ENCODE measurements at places on chromosomes 1 and 21.

GRCh38 chr1:90964444-90965035 lies 57.3 kb downstream of the ZNF644 start:
- peak; percentile 62 for DNase-seq

- DNase-seq, result no peak
These were observed 36.6 kb upstream of the NHLH2 start for GRCh38 chr1:115877511-115877910.

GRCh38 chr1:102691592-102692090 lies 416.7 kb downstream of the COL11A1 start:
- no peak for DNase-seq

DNA sequence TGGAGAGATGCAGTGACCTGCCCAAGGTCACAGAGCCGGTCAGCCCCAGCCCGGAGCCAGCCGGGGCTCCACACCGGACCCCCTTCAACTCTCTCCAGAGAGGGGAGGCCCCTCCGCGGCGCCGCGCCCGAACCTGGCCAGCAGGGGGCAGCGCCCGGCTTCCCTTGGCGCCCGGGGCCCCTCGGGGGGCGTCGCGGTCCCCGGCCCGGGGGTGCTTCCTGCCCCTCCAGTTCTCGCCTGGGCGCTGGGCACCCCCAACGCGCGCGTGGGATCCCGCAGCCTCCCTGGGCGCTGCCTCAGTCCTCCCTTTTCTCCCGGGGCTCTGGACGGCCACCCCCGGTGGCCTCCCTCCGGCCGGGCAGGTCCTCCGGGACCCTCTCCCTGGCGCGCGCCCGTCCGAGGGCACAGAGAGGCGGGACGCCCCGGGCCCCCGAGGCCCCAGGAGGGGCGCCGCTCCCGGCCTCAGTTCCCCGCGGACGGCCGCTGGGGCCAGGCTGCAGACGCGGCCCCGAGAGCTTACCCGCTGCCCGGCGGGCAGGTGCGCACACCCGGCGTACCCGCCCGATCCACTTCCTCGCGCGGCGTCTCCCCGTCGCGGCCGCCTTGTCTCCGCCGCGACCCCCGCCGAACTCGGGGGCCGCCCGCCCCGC lies 406 bp downstream of the HTR1D start:
- no peak for DNase-seq

DNA sequence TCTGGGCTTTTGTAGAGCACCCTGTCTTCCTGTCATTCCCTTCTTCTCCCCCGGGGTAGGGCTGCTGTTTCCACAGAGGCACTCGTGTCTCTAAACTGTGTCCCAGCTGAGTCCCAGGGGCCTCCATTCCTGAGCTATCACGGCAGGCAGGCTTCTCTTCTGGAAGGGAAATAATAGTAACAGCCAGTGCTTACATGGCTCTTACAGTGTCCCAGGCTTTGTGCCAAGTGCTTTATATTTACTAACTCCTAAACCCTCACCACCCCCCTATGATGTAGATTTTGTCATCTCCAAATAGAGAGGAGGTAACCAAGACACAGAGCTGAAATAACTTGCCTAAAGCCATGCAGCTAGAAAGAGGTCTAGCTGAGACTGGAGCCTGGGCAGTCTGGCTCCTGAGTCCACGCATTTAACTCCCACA lies 1.4 kb upstream of the CELF3 start:
- DNase-seq, result peak; percentile 41

All from renal cortical epithelial cell (primary cell).